Stimulated activated CD4-positive, alpha-beta T cell treated with anti-CD3 and anti-CD28 coated beads, Interleukin-2, amount 100 ng/mL, for 4 hours (primary cell): ENCODE measurements at places on chromosomes 7 and 10.

- DNase-seq = no peak
Measured at GRCh38 chr7:64802699-64803098, 8.5 kb downstream of the ZNF138 start.

DNA sequence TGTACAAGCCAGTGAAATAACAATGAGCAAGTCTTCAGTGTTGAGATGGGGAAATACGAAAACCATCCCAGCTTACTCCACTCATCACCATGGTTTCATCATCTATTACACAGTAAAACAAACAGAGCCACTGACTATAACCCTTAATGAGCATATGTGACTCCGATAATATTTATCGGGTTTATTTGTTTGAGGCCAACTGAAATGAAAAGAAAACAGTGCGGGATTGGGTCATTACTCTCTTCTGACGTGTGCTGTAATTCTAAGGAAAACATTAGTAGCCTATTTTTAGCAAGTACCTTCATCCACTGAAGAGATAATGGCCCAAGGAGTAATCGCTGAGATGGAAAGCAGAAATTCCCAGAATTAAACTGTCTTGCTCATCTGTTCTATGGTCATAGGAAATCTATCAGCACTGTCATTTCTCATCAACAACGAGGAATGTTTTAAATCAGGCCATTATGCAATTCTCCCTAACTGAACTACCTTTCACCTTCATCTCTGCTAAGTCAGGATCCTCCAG, 716.5 kb downstream of the INHBA start:
- DNase-seq = no peak

- DNase-seq = no peak
Measured at GRCh38 chr10:120749856-120750566, 101.2 kb upstream of the WDR11 start.

- DNase-seq = no peak
Measured at GRCh38 chr7:151856516-151856915, 20.4 kb downstream of the PRKAG2 start.

GRCh38 chr10:75079436-75080083, 31.9 kb upstream of the SAMD8 start:
- DNase-seq = no peak

DNA sequence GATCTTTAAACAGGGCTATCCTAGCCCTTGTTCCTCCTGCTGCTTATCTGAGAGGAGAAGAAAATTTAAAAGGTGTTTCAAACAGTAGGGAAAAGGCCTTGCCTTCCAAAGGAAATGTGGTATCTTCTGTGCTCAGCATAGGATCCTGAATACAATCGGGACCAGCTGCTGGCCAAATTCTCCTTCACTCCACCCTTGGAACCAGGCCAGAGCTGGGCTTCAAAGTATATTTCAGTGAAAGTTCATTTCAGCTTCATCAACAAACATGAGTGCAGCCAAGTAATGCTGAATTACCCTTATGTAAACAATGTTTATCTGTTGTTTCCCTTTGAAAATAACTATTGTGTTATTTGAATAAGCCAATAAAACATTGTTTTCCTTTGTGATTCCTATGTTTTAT, 146.5 kb upstream of the MEOX2 start:
- no peak for DNase-seq

DNA sequence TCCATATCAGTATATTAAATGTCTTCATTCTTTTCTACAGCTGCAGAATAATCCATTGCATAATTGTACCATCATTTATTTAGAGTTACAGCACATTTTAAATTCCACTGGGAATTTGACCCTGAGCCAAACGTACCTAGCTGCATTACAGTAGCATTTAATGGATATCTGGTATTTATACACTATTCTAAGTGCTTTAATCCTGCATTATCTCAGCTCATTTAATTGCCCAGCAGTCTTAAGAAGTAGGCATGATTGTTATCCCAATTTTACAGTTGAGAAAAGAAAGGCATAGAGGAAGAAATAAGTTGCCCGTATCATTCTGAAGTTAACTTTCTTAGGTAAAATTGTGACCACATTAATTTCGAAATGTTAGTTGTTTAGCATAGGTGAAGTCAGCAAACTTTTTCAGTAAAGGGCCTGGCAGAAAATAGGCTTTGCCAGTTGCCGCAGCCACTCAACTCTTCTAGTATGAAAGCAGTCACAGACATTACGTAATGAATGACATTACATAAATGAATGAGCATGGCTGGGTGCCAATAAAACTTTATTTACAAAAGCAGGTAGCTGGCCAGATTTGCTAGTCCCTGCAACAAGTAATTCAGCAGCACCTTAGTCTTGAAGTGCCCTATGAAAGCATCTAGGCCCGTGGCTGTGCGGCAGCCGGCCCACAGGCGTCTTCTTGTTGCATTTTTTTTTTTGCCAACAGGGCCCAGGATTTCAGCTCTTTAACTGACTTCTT, 30.0 kb downstream of the GUSB start:
- DNase-seq = no peak

DNA sequence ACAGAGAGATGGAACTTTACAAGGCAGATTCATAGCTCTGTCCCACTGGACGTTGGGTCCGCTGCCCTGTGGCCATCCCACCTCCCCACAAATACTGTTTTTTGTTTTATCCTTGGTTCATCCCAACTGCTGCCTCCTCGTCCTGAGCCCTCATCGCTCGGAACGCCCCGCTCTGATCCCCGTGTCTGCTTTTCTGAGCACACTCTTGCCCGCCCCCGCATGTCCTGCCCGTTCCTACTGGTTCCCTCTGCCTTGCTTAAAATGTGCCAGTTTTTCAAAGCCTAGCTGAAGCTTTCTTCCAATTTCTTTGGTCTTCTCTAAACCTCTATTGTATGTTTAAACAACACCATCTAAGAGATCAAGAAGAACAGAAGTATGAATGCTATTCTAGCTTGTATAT, 19.4 kb downstream of the RNF32 start:
- no peak for DNase-seq

- DNase-seq = no peak
Measured at GRCh38 chr10:18659819-18660535, 746 bp downstream of the ARL5B start.

DNA sequence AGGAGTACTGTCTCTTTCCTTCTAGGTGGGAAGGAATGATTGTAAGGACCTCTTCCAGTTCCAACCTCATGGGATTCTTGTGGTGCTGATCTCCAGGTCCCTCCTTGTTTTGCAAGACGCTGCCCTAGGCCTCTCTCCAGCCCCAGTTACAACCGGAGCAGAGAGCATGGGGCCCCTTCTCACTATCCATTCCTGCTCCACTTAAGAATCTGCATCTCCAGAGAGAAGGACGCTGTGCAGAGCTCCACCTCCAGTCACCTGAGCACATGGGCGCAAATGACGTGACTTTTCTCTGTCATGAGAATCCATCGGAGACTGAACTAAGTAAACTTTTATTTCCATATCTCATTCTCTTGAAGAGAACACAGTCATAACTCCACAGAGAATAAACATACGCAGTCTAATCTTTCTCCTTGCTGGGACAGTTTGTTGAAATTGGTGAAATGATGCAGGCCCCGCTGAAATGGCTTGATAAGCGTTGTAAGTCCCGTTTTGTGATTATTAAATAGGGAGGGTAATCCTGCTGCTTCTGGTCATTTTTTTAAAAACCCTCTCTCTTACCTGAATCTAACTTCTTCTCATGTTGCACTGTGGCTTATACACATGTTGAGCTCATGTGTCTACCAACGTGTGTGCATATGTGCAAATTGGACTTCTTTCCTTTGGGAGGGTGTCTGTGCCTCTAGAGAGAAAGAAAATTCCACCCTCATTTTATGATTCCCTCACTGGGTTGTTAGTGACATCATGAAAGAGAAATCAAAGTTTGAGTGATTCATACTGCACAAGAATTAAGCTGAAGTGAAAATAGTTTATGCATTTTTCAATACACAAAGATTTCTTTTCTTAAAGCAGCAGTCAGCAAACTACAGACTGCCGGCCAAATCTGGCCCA, 133.2 kb upstream of the TBX20 start:
- DNase-seq = no peak

DNA sequence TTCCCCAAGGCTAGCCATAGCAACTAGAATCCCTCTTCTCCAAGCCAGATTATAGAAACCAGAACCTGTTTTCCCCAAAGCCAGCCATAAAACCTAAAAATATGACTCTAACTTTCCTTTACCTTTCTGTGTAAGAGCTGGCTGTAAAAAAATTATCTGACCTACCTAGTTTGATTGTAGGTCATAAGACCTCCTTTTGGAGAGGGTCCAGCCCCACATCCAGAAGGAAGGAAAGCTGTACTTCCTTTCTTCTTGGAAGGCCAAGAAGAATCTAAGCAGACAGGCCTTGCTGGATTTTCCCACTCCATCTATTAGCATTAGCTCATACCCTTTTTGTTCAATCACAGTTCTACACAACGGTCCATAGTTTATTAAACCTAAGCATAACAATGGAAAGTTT, 1006.3 kb downstream of the SORCS3 start:
- no peak for DNase-seq

DNA sequence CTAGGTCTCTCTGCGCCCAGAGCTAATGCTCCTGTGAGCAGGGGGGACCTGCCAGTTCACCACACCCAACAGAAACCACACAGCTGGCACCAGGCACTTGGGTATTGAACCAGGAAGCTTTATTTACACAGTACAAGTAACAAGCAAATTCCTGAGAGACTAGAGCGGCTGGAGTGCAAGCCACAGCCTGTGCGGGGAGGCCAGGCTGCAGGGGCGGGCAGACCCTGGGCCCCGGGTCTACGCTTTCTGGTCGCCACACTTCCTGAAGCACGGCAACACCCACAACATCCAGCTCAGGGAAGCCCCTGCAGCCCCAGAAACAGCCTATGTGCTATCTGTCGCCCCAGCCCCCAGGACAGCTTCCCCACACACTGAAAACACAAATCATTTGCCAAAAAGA, 125.0 kb downstream of the FAM53B start:
- DNase-seq = no peak

DNA sequence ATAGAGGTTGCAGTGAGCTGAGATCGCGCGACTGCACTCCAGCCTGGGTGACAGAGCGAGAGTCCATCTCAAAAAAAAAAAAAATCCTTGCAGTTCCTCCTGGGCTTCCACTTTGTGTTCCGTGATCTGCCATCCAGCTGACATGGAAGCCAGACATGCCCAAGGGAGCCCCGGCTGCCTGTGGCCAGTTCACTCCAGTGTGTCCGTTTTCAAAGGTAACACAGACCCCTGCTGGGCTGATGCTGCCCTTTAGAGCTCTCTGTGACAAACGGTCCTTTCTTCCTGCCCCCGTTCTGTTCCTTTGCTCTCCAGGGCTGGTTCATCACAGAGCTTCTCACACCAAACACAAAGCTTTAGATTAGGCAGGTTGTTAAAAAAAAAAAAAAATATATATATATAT, 130.8 kb downstream of the CUL2 start:
- no peak for DNase-seq

DNA sequence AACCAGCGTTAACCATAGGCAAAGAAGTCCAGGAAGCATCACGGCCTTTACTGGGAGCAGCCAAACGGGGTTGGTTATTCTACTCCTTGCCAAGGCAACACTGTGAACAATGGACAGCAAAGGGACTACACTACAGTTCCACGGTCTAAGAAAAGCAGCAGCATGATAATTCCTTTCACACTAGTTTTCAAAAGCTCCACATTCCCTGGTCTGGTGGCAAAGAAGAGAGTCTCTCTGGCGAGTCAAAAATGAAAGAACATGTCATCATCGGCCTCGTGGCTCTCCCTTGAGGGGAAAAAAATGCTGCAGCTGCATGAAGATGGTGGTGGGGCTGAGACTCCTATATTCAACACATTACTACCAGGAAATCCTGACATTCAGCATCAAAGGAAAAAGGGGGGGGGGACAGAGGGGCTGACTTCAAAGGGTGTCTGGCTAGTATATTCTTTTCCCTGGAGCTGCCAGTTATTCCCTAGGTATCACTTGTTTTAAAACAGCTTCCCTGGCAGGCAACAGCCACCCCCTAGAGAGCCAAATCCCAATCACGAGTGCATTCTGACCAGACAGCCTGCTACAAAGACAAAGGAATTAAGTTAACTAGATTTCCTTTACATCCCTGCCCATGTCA, 49.1 kb downstream of the SLC37A3 start:
- DNase-seq = no peak

DNA sequence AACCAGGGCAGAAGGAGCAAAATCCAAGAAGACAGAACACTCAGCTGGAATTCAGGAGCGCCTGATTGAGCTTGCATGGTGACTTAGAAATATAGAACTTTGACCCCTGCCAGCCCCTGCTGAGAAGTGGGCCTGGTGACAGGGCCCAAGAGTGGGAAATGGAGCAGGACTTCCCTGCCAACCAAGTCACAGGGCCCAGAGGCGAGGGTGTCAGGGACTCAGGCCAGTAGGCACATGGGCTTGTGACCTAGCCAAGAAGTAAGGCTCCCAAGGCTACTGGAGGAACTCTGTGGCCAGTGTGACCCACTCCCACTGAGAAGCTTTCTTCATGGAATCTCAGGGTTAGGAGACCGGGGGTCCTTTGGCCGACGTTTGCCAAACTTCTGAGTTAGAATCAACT, 31.9 kb downstream of the LRRC20 start:
- DNase-seq = no peak

DNA sequence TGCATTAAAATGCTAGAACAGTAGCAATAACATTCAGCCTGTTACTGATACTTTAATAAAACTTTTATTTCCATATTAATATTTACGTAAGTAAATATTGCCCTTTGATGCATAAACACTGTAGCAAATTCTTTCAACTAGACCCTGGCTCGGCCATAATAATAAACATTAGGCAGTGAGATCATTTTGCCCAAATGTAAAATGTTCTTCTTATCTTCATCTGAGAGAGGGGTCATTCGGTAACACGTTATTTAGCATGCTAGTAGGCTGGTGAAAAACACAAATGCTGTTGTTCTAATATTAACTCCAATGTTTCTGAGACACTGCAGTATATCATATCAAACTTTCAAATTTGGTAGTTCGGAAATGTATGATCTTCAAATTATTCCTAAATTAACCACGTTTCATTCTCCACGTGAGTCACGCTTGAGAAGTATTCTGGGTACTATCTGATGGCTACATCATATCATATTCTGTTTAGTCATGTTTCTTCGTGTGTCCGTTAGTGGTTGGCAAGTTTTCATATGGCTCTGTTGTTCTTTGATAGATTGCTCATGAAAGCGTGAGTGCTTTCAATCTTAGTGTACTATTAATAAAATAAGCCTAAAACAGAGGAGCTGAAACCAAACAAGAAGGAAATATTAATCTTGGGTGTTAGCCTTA, 145.8 kb downstream of the NSUN6 start:
- no peak for DNase-seq

DNA sequence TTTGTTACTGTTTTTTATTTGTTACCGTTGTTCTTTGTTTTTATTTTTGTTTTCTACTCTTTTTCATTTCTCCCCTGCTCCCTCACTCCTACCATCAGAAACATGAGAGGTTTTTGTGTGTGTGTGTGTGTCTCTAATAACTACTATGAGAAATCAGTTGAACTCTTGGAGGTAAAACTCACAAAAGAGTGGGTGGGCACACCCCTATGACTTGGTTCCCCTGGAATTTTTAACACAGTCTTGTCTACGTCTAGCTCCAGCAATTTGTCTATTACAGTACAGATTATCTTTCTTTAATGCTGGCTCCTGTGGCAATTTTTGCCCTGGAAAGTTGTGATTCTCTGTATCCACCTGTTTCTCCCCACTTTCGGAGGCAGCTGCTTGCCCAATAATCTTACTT, 56.2 kb downstream of the AOAH start:
- DNase-seq = no peak

- DNase-seq = peak; percentile 5
Measured at GRCh38 chr10:97069576-97070362, 116.0 kb downstream of the SLIT1 start.

GRCh38 chr7:11533229-11533820, 298.7 kb downstream of the THSD7A start:
- no peak for DNase-seq

- DNase-seq = no peak
Measured at GRCh38 chr10:75593692-75594556, 162.5 kb downstream of the LRMDA start.

- no peak for DNase-seq
Measured at GRCh38 chr7:73827567-73828106, 3.2 kb upstream of the CLDN4 start.
